ENCODE measurements at places on chromosomes 3 and 15.

DNA sequence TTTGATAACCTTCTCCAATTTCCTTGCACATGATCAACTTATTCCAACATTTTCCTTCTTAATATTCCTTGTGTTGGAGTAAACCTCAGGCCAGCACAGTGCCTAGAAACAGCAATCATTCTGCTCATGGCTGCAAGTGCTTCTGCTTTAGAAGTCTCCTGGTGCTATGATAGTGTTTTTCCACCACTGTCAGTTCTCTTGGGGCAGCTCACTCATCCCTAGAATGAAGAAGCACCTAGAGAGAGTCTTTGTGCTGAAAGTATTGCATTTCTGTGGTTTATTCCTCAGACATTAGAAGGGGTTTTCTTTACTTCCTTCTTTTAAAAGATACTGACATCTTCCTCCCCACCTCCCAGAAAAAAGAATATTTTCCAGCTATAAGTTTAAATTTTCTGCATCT is 183.5 kb downstream of the RYR3 start:
- DNase-seq, result no peak

GRCh38 chr3:169746924-169747323 is 17.9 kb downstream of the TERC start:
- no peak for DNase-seq

DNA sequence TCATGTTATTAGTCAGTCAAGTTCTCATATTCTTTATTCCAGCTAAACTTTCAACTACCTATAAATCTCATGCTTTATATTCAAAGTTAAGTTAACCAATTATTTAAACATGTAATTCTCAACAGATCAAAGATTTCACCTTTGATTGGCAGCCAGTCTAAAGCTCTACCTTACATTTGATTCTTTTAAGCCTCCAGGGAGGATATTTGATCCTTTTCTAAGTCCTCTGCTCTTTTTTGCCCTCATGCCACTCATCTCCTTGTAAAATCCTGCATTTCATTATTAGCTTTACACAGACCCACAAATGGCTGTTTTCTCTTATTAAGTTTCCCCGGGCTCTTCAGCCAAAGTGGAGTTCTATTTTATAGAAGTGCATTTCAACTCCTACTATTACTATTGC is 134.1 kb downstream of the NLGN1 start:
- DNase-seq, result no peak

- DNase-seq, result no peak
Measured at GRCh38 chr3:181488536-181488935, 223.2 kb upstream of the SOX2 start.

DNA sequence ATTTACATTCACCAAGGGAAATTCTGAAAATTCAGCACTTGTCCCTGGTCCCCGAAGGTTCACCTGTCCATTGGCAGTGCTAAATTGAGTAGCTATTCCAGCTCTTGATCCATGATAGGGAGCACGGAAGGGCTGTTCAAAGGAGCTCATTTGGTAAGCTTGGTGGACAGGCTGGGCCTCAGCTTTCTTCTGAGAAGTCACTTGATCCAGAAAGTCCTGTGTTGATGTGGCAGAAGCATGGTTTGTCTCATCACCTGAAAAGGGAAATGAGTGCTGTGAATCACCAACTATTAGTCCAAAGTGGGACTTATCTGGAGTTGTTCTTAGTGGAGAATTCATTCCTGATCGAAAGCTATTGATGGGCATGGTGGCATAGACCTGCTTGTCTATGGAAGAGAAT is 19.9 kb upstream of the SLC12A8 start:
- DNase-seq, result no peak

- DNase-seq, result no peak
Measured at GRCh38 chr3:185935465-185936272, 2.1 kb downstream of the TRA2B start.

DNA sequence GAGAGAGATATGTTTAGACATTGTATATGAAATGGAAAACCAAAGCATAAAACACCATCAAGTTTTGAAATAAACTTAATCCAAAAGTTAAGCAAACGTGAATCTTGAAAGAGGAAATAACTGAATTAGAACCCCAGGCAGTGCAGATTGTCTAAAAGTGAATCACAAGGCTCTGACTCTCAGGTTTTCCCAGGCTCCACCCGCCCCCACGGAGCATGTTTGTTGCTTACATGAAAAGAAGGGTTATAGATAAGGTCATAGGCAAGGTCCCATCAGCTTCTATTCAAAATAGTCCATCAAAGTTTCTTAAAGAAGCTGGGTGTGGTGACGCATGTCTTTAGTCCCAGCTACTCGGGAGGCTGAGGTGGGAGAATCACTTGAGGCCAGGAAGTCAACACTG is 29.0 kb upstream of the SLMAP start:
- no peak for DNase-seq

- no peak for DNase-seq
Measured at GRCh38 chr15:53297828-53298227, 461.6 kb downstream of the WDR72 start.

GRCh38 chr15:54289590-54290136 is 311.4 kb downstream of the UNC13C start:
- no peak for DNase-seq
